ENCODE measurements at places on chromosomes 1 and 21.

DNA sequence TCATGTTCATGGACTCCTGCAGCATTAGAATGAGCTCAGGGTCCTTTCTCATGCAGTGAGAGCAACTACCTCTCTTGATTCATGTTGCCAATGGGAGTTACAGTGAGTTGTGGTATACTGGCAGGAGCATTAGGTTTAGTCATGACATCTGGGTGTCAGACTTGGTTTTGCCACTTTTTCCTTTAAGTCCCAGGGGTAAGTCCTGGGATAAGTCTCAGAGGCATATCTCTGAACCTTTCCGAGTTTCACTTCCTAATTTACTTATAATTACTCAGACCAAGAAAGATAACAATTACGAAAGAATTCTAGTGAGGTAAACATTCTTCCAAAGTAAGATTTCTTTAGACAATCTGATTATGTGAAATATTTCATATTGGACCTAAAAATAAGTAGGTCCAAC, 606.0 kb downstream of the SMYD3 start:
- DNase-seq = no peak

DNA sequence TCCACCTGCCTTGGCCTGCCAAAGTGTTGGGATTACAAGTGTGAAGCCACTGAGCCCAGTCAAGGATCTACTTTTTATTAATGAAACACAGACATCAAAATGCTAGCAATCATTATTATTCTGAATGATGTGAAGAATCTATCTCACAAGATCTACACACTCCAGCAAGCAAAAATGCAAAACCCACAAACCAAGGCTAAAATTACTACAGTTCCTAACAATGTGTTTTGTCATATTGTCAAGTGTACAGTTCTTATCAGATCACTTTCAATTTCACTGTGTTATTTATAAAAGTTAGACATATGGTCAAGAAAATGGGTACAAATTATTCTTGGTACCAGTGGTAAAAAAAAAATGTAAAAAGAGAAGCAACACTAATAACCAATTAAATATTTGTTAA, 61.3 kb upstream of the SDC3 start:
- DNase-seq = no peak

DNA sequence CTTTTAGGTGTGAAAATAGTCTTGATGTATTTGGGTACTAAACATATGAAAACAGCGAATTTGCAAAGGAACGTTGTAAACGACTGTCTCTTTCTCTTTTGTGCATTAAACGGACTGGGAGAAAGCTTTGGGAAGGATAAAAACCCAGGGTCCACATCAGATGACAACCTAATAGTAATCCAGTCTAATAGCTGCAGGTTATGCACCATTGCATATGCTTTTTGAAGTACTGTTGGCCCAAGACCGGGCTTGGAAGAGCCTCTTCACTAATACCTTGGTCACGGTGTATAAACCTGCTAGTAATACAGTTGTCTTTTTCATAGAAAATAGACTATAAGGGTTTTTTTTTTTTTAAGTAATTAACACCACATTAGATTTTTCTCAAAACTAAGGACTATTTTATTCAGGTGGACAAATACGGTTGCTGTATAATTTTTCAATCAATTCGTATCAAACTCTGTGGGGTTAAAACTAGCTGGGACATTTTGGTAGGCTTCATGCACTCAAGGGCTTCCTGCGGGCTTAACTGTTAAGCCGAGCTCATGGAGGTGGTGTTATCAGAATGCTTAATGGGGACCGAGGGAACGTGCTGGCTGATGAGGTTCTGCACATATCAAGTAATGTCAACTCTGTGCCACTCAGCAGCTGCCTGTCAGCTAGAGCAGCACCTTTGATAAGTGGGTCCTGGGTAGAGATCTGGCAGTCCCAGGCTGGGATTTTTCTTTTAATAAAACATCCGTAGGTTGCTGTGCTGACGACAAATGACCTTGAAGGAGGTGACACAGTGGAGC, 2.1 kb downstream of the RYR2 start:
- no peak for DNase-seq

DNA sequence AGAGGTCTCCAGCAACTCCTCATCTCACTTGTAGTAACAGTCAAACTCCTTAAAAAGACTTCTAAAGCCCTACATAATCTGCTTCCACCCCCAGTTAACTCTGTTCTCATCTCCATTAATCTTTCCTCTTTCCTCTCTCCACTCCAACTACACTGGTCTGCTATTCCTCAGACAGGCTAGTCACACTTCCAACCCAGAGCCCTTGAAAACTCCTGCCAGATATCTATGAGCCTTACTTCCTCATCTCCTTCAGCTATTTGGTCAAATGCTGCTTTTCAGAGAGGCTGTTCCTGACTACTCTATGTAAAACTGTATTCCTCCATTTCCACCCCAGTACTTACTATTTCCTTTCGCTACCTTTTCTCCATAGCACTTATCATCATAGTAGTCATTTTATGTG, 24.4 kb downstream of the PCP4L1 start:
- no peak for DNase-seq

GRCh38 chr1:8096105-8097011, 70.2 kb upstream of the ERRFI1 start:
- DNase-seq = no peak

DNA sequence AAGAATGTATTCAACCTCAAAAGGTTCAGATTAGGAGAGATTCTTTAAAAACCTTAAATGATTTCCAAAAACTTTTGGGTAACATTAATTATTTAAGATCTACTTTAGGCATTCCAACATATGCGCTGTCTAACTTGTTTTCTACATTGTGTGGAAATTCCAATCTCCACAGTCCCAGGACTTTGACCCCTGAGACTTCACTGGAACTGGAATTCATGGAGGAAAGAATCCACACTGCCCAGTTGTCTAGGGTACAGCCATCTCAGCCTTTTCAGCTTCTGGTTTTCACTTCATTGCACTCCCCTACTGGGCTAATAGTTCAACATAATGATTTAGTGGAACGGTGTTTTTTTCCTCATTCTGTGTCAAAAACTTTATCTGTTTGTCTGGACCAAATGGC, 161.5 kb downstream of the IER5 start:
- DNase-seq = no peak

DNA sequence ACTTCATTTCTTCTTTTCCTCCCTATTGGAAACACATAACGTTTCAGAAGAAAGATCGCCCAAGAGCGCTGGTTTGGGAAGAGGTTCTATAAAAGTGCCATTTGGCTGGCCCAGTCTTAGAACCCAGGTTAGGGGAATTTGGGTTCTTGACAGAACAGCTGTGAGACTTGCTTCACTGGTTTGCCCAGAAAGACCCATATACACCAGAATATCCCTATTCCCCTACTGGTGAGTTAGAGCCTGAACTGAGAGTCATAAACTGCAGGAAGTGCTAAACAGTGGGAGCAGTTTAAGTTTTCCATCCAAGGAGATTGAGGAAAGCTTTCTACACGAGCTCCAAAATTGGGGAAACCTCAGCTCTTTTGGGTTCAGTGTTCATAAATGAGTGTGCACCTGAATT, 275.2 kb downstream of the VAV3 start:
- no peak for DNase-seq

All from stimulated activated CD4-positive, alpha-beta T cell treated with anti-CD3 and anti-CD28 coated beads, Interleukin-2, amount 100 ng/mL, for 4 hours (primary cell).